ENCODE measurements at places on chromosomes 1 and 21.

- no peak for DNase-seq
Observed at GRCh38 chr1:7117399-7118281, 332.4 kb downstream of the CAMTA1 start.

DNA sequence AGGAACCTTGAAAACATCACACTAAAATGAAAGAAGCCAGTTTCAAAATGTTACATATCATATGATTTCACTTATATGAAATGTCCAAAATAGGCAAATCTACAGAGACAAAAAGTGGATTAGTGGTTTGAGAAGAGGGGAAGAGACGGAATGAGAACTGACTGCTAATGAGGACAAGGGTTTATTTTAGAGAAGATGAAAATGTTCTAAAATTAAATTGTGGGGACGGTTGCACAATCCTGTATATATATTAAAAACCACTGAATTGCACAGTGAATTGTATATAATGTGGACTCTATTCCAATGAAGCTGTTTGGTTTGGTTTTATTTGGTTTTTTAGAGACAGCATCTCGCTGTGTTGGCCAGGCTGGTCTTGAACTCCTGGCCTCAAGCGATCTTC is 35.6 kb downstream of the PRPF38A start:
- no peak for DNase-seq

DNA sequence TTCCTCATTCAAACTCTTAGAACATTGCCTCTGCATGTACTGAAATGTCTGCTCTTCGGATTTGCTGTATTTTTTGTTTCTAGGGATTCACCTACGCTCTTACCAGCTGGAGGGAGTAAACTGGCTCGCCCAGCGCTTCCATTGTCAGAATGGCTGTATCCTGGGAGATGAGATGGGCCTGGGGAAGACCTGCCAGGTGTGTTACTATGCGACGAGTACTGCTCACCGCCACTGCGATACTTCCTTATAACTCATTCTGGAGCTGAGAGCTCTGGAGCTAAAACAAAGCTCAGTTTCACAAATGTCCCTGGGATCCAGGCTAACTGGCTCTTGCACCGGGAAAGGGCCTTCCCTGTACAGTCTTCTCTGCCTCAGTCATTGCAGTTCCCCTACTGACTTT is 10.1 kb downstream of the CHD1L start:
- DNase-seq, result no peak

DNA sequence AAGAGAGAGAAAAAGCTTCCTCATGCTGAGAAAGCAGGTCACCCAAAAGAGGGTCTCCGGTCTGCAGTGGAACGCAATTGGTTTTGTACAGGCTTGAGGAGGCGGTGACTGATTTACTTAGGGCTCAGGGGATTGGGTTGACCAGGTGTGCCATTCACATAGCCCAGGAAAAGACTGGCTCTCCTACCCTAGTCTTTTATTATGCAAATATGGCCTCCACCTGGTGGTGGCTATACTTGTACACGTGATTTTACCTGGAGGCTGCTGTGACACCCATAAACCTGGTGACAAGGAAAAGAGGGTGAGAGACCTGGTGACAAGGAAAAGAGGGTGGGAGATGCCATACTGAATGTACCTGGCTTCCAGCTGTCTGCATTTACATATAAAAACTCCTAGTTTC is 49.9 kb downstream of the DNTTIP2 start:
- DNase-seq, result no peak

DNA sequence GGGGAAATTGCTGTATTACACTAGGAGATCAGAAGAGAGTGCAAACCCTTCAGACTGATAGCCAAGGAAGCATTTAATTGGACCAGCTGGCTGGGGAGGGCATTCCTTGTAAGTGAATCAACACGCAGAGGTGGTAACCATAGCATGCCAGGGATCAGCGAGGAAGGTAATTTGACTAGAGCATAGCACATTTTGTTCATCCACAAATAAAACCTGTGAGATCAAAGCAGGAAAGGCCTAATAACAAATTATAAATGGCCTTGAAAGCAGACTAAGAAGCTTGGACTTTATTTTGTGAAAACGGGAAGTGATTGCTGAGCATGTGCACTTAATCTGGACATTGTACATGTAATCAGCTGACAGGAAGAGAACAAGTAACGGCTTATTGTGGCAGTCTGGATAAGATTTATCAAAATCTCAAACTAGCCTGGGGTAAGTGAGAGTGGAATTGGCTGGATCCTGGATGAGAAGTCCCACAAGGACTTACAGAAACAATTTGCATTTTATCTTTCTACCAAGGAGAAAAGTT is 11.7 kb upstream of the CD55 start:
- DNase-seq, result no peak

DNA sequence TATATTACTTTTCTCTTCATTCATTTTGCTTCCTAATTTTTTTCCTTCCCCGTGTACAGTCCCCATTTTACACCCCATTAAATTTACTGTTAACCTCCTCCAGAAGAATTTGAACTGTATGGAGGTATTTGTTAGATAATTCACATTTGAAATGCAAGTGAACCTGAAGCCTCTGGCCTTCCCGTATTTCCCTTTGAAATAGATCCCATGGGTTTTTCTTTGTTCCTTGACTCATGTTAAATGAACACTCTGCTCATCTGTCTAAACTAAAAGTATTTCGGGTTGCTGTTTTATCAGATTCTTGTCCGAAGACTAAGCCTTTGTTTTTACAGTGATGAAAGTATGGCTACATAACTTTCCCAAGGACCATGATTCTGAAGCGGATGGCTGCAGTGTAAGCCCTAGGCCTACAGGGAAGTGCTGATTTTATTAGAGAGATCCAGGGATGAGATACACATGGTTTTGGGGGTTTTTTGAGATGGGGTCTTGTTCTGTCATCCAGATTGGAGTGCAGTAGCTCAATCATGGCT is 187.9 kb downstream of the PATJ start:
- no peak for DNase-seq

DNA sequence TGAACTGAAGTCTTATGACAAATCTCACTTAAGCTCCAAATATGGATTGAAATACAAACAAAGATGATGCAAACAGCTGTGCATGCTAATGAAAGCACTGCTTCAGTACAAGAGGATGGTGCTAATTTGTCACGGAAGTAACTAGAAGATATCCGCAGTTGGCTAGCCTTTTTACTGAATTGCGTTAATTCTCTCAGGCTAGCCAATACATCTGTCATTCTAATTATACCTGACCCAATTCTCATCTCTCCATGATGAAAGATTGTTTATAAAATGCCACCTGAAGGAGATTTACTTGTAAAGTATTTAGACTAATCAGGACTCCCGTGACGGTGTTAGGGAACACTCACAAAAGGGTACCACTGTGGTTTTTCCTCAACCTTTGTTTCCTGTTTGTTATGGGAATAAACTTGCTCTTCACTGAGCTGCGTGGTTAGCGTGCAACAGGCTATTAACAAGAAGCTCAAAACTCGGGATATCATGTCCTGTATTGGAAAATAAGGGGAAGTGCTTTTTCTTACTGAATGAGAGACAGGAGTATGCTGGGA is 162.5 kb downstream of the APP start:
- DNase-seq, result peak; percentile 45

DNA sequence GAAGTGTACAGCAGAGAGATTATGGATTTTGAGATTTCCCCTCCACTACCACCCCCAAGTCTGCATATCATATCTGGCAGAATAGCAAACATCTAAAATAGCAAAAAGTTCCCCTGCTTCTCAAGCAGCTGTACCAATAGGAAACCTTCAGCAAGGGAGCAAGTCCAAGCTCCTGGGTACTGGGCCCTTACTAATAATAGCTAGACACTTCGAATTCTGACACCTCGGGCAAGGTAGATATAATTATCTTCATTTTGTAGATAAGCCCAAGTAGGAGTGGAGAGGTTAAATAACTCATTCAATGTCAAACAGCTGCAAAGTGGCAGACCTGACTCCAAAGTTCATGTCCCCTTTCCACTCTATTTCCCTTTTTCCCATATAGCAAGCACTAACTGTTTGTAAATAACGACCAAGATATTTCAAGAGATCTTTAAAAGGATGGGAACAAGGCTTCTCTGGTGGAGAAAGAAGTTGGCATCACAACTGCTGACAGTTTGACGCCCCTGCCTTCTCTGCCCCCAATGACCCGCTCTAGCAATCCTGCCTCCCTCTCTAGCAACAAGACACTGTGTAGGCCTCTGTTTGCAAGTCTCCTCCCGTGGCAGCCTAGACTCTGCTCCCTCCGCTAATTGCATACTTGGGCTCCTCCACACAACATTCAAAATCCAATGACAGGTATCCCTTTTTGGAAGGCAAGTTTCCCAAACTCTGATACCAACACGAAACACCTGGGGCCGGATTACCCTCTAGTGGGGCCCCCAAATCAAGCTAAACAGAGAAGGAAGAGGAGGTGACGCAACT is 18.7 kb upstream of the ADAR start:
- no peak for DNase-seq

DNA sequence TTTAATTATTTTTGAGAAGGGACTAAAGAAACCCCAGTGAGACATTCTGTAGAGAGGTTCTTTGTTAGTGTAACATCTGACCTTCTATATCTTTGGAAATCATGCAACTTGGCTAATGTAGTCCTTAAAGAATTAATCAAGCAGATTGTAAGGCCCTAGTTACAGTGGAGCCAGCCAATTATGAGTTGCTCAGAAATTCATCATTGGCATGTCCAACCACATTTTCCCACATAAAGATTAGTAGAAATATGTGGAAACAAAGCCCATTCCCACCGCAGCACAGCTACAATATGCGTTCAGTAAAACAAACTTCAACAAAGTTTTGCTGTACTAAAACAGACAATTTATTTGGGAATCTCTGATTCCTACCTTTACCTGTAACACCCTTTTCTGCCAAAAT is 27.8 kb downstream of the WNT2B start:
- DNase-seq, result no peak

DNA sequence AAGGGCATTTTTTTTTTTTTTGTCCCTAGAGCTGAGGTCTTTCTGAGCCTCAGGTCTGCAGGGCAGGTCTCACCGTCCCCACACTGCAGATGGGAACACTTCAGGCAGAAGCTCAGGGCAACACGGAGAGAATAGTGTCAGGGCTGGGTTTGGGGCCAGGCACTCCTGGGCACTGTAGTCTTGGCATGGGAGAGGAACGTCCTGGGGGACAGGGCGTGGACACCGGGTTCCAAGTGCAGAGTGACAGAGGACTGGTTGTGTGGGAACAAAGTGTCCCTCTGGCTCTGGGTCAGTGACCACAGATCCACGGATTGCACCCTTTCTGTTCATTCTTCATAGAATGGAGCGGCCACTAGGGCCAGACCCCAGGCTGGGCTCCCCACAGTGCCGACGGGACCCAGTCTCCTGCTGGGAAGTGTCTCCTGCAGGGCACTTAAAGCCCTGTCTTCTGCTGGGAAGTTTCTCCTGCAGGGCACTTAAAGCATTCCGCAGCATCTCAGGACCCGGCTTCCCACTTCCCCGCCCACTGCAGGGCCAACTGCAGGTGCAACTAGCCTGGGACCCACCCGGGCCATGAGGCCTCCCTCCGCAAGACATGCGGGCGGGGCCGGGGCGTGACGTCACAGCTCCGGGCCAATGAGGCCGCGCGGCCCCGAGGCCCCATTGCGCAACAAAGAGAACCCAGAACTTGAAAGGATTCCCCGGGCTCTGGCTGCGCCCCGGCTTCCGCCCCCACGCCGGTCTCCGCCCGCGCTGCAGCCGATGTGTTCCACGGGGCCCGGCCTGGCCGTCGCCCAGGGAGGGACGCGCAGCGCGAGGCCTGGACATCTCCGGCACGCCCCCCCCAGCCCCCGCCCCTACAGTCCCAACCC is 1.2 kb downstream of the GPR153 start:
- DNase-seq, result no peak

DNA sequence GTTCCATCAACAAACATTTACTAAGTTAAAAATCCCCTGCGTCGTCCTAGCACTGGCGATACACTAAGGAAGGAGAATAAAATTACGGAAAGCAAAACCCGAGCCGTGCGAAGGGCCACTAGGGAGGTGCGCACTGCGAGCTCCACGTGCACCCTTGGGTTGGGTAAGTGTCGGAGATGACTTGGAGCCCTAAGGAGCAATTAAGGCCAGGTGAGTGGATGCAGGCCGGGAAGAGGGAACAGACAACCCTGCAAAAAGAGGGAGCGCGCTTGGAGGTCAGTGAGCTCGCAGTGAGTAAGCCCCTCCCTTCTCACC is 704 bp downstream of the WDR4 start:
- DNase-seq, result no peak

DNA sequence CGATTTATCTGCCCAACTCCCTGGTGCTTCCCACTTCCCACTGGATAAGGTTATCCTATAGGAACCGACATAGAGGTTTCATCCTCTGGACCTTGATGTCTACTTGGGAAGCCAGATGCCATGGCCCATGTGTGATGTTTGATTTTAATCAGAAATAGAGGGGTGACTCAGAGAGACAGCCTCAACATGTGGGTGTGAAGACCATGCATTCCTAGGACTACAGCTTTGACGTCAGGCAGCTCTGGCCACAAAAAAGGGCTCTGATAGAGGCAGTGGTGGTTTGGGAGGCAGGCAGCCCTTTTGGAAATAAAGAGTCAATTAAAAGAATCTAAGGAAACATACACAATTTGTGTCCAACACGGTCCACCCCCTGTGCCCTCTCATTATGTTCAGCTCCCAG is 5.2 kb upstream of the SH2D2A start:
- no peak for DNase-seq

DNA sequence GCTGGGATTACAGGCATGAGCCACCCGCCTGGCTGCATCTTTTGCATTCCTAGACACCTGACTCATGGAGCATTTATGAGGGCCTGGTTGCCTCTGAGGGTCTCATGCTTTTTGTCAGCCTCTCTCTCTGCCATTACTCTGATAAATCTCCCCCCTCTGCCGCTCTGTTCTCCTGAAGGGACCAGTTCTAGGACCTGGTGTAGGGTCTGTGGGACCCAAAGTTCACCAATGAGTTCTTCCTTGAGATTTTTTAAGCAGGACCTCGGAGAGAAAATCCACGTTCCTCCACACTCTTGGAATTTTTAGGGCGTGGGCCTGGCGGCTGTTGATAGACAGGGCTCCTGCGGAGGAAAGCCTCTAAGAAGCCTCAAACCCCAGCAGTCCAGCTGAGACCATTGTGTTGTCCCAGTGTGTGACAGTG is 91.9 kb upstream of the ERRFI1 start:
- no peak for DNase-seq

GRCh38 chr1:23601135-23601967 is 42.0 kb upstream of the ID3 start:
- no peak for DNase-seq

DNA sequence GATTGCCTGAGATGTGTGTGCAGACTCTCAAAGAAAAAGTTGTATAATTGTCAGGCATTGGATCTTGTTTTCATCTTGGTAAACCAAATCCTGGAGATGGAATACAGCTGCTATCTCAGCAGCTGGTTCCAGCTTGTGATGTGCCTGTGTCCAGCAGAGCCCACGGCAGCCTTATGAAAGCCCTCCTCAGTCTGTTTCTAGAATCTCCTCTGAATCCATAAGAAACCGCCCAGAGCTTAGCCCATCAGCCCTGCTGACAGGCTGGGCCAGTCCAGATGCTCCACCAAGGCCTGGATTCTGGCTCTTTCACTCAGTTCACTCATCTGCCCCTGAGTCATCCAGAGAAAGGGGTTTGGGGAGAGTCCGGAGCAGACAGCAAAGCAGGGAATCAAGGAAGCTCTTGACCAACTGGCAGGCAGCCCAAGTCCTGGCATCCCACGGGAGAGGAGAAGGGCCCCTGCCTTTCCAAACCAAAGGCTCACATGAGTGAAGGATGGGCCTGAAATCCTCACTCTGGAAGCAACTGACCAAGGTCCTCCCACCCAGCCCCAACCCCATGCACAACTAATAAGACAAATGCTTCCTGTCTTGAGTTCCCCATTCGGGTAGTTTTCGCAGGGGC is 45.7 kb downstream of the NAV1 start:
- no peak for DNase-seq
